ENCODE measurements at places on chromosomes 1 and 21. TPM values are rescaled to one million over a fixed set of nuclear protein-coding genes. Genes with fewer than 3 reads are reported as not detected.

DNA sequence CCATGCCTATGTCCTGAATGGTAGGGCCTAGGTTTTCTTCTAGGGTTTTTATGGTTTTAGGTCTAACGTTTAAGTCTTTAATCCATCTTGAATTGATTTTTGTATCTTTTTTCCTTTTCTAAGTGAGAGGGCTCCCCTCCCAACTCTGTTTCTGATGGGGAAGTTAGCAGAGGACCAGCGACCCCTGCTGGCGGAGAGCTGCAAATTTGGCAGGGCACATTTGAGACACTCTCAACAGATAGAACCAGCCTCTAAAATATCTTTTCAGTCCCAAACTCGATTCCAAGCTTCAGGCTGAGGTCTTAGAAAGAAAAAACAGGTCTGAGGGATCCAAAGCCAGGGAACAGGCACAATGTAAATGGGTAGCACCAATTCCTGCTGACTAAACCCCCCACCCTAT is 32.5 kb downstream of the LRRC3 start:
- no peak for DNase-seq

- DNase-seq, result no peak
Observed at GRCh38 chr1:26705788-26706311, 10.0 kb downstream of the ARID1A start.

DNA sequence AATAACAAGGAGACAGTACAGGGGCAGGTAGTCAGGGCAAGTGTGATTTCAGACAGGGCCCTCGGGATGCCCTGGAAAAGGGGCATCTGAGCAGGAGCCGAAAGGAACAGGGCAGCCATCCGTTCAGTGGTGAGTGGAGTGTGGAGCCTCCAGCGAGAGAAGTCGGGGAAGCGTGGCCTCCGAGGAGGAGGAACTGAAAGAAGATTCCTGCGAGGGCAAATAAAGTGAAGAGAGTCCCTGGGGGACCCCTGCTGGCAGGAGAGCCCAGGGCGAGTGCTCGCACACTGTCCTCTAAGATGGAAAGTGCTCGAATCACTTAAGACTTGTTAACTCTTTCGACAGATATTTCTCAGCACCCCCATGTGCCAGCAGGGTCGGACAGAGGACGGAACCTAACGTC is 3.5 kb upstream of the UTS2 start:
- no peak for DNase-seq

- DNase-seq, result no peak
Observed at GRCh38 chr1:12436817-12437599, 181.0 kb downstream of the DHRS3 start.

DNA sequence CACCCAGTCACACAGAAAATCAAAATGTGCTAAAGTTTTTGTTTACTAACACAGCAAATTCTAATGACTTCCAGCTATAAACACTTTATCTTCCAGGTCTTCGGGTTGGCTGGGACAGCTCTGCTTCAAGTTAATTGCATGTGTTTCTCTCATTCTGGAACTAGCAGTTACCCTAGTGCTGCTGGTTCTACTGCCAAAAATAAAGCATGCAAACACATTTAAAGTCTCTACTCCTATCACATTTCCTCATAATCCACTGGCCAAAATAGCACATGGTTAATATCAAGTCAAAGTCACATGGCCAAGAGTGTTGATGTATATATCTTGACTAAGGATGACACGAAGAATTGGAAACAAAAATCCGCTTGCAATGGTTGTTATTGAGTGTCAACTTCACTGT is 973.1 kb upstream of the ADGRL2 start:
- no peak for DNase-seq

- no peak for DNase-seq
Observed at GRCh38 chr1:2801046-2801445, 447 bp downstream of the TTC34 start.

The AGMAT gene
- total RNA-seq, result 2.6 TPM

GRCh38 chr1:6800745-6801144 is 15.5 kb downstream of the CAMTA1 start:
- DNase-seq, result no peak

The LRRC39 gene
- 73.2 TPM for total RNA-seq

The FAM163A gene
- total RNA-seq, result 0.16 TPM

The KCNE2 gene
- total RNA-seq, result not detected

Data from gastrocnemius medialis (tissue), 4 donors.